Lung (tissue), 17 donors: ENCODE measurements at places on chromosomes 3 and 15. TPM values are rescaled to one million over a fixed set of nuclear protein-coding genes. Genes with fewer than 3 reads are reported as not detected.

Gene TF
- total RNA-seq, result 30.2 TPM

Gene RGMA
- 6.6 TPM for total RNA-seq

Gene PSTPIP1
- total RNA-seq, result 12.4 TPM

Gene TMEM158
- 3.4 TPM for total RNA-seq

Gene CISH
- total RNA-seq, result 50.2 TPM

Gene GPR156
- total RNA-seq, result 0.71 TPM

Gene TCAIM
- total RNA-seq, result 42.1 TPM

Gene VEPH1
- total RNA-seq, result 77.6 TPM

Gene TNNC1
- total RNA-seq, result 35.6 TPM

Gene STRIT1
- total RNA-seq, result not detected

Gene CKMT1A
- 6.8 TPM for total RNA-seq

GRCh38 chr15:42911058-42911592 lies 9.5 kb downstream of the TTBK2 start:
- DNase-seq, result no peak

DNA sequence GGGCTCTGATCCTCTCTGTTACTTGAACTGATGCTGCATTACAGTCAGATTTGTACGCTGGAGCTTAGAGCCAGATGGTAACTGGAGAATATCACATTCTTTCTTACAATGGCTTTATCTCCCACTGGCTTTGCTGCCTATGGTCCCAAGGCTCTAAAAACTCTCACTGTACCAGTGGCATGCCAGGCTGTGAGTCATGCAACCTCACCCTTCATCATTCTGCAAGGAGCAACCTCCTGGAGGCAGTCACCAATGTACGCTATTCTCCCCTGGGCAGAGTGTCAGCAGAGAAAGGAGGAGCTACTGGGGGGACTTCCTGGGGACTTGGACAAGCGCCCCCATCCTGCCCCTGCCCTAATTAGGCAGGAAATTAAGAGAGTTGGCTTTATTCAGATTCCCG lies 97.9 kb upstream of the EIF1B start:
- no peak for DNase-seq

DNA sequence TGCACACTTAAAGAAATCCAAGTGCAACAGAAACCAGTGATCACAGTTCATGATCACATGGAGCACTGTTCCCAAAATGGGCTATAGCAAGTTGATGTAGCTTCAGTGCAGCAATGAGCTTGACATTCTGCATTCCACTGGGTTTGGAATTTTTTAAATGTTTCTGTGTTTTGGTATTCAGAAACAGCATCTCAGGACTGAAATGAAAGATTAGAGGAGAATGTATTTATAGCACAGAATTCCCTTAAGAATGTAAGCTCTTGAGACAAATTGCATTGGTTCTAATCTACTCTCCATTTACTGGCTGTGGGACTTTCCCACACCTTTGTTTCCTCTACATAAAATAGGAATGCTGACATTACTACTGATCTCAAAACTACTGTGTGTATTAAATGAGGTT lies 162.7 kb downstream of the FGF12 start:
- peak; percentile 7 for DNase-seq

DNA sequence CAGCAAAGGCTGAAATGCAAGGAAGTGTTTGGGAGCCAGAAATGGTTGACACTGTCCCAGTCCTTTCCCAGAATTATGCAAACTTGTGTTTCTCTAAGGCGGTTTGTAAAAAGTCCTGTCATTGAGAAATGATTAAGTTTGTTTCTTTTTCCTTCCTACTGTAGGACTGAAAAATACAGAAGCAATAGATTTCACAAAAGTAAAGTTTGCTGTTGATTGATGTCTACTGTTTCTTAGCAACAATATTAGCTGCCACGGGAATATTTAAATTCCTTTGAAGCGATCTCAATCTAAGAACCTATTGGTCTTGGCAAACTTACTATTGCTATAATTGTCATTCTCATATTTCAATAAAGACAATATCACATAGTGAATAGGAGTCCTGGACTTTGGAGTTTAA lies 100.7 kb upstream of the IL12A start:
- DNase-seq, result no peak

- DNase-seq, result no peak
Measured at GRCh38 chr3:143165211-143165610, 45.6 kb downstream of the CHST2 start.

DNA sequence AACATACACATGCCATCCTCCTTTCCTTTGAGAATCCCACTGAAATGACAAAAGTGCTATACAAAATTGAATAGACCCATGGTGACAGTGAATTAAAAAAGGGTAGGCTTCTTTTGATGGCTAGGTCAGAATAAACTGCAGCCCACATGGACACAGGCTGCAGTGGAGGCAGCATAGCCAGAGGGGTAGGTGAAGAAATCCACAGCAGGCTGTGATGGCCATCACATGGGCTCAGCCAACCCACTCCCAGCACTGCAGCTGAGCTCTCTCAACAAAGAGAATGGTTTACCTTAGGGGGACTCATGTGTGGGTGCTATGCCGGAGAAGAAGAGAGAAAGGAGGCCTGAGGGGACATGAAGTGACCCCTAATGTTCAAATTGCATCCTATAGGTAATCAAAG lies 331.1 kb downstream of the CHST2 start:
- DNase-seq, result no peak

DNA sequence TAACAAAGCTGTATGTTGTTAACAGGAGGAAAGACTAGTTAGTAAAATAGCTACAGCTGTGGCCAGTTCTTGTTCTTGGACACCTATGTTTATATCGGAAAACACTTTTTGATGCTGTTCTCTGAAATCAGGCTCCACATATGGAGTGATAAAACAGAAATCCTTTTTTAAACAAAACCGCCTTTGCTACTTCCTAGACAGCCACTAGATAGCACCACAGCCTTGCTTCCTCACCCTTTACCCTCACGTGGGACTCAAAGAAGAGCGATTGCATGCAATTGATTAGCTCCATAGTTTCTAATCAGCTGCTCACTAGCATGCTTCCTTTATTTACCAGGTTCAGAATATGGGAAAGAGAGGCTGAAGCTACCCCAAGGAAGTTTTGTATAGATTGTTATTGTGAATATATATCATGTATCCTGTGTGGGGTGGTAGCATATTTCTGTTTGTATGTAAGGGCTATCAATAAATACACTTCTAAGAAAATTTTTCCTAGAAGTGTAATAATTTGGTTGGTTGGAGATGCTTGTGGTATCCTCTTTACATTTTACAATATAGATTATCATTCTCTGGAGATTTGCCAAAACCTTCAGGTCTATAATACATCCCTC lies 4.3 kb upstream of the MTFMT start:
- DNase-seq, result no peak

- DNase-seq, result no peak
Measured at GRCh38 chr3:176734146-176734545, 463.1 kb downstream of the TBL1XR1 start.

DNA sequence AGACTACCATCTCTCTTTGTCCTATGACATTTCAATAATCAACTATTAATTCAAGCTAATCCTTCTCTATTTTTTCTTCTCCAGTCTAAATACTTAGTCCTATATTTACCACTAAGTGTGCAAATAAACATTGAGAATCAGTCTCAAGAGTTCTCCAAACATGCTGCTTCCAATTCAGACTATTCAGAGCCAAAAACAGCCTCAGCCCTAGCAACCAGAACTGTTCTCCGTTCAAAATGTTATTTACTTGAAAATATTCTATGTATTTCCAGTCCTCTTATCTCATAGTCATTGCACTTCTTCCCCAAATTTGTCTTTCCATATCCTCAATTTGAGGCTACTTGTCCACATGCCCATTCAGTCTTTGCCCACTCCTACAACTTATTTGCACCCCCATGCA lies 805.5 kb downstream of the IGSF11 start:
- DNase-seq, result no peak

GRCh38 chr15:41992151-41992802 lies 19.9 kb upstream of the EHD4 start:
- DNase-seq, result no peak

- DNase-seq, result no peak
Measured at GRCh38 chr3:119703820-119704531, 1.2 kb downstream of the CFAP91 start.

GRCh38 chr3:52403955-52404354 lies 40.9 kb downstream of the SEMA3G start:
- DNase-seq, result no peak

GRCh38 chr15:71469413-71469812 lies 340.9 kb upstream of the NR2E3 start:
- DNase-seq, result no peak

DNA sequence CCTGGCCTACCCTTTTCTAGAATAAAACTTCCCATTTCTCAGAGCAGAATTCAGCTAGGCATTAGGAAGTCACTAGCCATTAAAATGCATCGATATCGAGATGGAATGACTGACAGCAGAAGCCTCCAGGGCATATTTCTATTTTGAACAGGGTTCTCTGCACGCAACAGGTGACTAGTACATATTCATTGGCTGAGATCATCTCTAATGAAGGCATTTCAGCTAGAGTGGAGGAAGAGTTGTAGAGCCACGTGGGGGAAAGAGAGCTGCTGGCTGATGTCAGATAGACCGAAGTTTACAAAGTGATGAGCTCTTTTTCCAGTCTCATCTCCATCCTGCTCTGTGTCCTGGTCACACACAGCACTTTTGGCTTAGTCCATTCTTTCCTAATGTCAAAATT lies 7.5 kb downstream of the TMEM40 start:
- no peak for DNase-seq

DNA sequence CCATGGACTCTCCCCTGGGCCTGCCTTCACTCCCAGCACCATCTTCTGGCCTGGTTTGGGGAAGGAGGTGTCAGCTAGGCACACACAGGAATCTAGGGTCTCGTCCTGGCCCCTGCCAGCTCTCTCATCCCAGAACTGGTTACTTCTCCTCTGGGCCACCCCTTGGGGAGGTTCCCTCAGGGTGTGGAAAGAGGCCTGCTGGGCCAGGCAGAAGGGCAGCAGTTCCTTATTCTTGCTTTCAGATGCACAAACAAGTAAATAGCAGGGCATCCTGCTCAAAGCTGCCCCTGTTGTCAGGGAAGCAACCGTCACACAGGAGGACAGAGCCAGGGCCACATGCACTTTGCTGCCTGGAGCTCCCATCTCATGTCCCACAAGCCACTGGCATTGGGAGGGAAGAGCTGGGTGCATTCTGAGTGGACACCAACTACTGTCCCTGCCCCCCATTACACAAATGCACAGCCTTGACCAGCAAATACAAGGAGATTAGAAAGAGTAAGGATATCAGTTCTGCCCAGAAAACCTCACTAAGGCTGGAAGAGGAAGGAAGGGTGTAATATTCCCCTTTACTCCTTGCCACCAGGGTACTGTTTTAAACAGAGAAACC lies 108.8 kb upstream of the HACD2 start:
- no peak for DNase-seq

GRCh38 chr3:8077126-8077525 lies 424.5 kb upstream of the LMCD1 start:
- no peak for DNase-seq

DNA sequence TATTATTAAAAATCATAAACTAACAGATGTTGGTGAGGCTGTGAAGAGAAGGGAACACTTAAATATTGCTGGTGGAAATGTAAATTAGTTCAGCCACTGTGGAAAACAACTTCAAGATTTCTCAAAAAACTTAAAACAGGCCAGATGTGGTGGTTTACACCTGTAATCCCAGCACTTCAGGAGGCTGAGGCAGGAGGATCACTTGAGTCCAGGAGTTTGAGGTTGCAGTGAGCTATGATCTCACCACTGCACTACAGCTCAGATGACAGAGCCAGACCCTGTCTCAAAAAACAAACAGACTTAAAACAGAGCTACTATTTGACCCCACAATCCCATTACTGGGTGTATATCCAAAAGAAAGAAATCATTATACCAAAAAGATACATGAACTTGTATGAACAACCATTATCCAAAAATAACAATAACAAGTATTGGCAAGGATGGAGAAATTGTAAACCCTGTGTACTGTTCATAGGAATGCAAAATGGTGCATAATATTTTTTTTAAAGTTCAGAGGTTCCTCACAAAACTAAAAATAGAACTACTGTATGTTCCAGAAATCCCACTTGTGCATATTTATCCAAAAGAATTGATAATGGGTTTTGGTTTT lies 25.5 kb downstream of the ZNF148 start:
- no peak for DNase-seq

- DNase-seq, result no peak
Measured at GRCh38 chr3:45179163-45179562, 33.0 kb upstream of the CDCP1 start.

- DNase-seq, result no peak
Measured at GRCh38 chr3:192817506-192817905, 90.2 kb upstream of the FGF12 start.

DNA sequence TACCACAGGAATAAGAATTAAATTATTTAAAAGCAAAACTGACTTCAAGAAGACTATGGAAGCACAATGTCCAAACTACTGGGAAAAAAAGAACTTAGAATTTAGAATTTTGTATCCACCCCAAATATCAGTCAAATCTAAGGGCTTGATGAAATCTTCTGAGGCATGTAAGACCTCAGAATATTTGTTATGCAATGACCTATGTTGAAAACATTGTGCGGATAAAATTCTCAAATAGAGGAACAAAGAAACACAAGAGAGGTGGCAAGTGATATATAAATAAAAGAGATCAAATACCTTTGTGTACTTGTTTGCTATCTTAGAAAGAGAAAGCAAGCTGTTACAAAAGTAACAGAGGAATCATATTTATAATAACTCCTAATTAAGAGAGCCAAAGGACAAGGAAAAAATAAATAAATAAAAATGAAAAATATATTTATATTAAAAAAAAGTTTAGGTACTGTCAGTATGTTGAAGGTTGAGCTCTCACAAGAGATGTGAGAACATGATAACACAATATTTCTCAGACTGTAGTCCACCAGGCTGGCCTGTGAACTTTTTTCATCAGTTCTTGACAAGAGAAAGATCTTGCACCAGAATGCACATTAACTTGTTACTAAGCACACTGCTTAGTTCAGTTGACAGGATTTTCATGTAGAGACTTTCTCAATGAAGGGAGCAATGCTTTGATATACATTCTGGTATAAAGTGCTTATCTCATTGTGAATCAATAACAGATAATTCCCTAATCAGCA lies 50.0 kb downstream of the CPA3 start:
- no peak for DNase-seq

GRCh38 chr3:130601442-130601971 lies 84.5 kb downstream of the COL6A6 start:
- DNase-seq, result no peak

- DNase-seq, result no peak
Measured at GRCh38 chr3:139764936-139765335, 87.2 kb upstream of the NMNAT3 start.

GRCh38 chr3:4525560-4526223 lies 32.5 kb downstream of the ITPR1 start:
- DNase-seq, result no peak
